HepG2 (cell line): ENCODE measurements at places on chromosomes 5 and 9.

DNA sequence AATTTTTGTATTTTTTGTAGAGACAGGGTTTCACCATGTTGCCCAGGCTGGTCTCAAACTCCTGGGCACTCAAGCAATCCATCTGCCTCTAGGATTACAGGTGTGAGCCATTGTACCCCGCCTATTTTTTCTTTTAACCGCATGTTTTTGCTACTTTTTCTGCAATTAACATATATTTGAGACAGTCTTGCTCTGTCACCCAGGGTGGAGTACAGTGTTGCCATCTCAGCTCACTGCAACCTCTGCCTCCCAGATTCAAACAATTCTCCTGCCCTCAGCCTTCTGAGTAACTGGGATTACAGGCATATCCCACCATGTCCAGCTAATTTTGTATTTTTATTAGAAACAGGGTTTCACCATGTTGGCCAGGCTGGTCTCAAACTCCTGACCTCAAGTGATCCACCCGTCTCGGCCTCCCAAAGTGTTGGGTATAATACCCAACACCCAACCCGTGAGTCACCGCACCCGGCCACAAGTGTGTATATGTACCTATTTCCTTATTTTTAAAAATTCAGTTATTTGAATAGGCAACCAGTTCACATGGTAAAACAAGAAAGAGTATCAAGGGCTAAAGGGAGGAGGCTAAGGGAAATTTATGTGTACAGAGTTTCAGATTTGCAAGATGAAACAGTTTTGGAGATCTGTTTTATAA is 13.3 kb downstream of the PHAX start:
- no peak for DNase-seq

GRCh38 chr5:57684299-57684702 is 201.7 kb upstream of the ACTBL2 start:
- no peak for DNase-seq

DNA sequence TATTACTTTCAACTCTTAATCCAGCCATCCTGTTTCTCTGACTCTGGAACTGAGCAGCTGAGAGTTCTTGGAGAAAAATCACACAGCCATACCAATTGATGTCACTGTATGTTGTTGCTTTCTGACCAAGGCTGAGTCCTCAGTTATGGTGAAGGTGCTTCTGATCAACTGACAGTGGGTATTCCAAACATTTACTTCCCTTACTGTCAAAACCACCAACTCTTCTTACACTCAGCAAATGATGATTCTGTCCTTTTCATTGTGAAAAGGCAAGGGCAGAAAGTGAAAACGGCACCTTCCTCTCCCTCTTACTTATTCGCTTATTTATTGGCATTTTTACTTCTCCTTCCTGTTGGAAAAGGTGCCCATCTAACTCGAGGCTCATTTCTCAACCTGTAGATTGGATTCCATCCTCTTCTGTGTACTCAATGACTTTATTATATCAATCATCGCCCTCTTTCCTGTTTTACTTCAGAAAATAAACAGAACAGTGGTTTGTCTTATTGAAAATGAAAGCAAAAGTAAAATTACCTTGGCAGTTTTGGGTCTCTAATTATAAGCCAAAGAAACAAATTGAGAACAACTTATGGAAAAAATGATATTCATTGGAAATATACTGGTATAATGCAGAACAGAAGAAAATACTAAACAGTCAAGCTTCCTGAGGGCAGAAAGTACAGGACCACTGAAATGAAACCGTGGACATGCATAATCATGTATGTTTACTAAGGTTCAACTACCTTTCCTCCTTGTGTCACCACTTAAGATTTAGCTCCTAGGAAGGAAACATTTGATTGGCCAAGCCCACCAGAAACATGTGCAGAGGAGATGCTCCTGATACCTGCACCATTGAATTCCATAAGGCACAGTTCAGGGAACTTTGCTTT is 104.5 kb upstream of the CHD1 start:
- no peak for DNase-seq

- no peak for DNase-seq
Observed at GRCh38 chr9:122944960-122945888, 4.4 kb downstream of the RABGAP1 start.

DNA sequence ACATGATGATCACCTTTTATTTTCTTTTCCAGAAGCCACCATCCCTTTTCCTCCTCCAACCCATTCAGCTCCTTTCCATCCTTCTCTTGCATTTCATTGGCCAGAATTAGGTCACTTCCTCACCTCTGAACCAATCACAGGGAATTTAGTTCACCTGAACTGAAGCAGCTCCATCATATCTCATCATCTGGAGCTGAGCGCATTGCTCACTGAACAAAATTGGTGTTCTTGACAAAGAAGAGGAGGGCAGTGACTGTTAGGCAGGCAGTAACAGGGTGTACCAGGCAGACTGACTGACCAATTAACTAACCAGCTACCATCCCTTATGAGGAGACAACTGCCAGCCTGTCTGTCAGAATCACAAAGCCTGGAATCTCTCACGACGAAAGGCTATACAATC is 1.8 kb upstream of the ZNF354A start:
- DNase-seq = no peak

DNA sequence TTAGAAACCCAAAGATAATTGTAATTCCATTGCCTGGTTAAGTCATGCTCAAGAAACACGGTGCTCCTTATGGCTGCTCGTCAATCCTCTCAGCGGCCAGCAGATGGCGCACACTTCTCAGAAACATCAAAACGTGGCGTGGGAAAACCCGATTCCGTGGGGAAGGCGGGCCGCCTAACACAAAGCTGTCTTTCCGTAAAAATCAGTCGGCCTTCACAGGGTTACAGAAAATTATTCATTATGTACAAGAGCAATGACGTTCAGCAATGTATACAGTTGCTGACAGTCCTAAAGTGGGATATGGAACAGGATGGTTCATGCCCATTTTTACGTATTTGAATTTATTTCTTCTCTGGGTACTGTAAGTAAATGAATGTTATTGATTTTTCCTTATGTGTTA is 83.5 kb downstream of the PDE4D start:
- DNase-seq = peak; percentile 16

DNA sequence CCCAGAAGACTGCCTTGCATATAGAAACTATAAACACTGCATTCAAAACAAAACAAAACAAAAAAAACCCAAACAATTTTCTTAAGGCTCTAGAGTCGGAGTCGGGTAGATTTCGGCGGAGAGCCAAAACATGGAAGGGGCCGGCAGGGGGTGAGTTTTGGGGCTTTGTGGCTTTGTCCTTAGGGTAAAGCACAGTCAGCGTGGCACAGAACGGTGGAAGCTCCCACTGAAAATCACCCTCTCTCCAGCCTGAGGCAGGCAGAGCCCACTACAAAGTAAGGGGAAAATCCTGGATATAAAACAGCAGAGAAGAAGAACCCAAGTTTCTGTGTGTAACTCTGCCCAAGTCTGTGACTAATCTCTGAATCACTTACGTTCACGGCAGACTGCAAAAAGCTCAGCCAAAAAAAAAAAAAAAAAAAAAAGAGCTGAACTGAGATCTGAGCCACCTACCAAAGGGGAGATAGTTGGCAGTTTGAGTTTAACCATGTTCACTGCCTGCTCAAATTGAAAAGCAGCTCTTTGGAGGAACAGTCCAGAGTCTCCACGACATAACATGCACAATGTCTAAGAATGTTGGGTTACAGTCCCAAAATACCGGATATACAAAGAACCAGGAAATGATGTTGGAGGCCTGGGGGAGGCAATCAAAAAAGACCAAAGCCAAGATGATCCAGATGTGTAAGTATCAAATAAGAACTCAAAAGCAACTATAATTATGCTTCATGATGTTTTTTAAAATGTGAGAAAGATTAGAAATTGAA is 26.6 kb upstream of the OR2K2 start:
- DNase-seq = no peak

DNA sequence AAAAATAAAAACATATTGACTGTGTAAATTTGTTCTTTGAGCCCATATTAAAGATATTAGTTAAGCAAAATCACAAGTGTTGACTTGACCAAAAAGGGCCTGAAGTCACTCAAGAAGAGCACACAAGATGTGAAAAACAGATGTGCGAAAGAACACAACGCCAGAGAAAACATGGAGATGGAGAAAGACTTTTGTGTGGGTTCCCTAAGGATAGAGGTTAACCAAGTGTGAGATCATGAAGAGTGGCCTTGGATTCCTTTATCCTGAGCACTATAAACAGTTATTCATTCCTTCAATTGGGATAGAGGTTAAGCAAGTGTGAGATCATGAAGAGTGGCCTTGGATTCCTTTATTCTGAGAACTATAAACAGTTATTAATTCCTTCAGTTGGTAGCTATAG is 361.8 kb downstream of the CDH18 start:
- DNase-seq = no peak

DNA sequence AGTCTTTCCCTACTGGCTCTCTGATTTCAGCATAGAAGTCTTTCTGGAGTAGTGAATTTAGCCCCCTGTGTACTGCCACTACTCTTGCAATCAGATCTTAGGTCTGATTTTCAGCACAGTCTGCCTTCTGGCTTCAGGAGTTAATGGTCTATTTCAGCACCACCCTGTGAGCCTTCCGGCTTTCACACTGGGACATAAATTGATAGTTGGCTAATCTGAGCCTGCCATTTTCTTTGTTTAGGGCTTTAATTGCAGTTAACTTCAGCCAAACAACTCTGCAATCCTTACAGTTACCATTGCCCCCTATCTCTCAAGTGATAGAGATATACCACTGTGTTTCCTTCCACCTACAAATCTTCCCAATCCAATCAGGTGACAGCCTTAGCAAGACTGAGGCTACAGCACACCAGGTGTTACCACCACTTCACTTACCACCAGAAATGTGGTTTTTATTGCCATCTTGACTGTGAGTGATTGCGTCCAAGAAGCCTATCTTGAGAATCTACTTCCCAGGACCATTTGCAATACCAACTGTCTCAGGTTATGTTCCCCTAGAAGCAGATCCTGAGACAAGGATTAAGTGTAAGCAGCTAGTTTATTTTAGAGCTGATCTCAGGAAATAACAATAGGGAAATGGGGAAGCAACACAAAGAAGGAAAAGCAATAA is 51.9 kb upstream of the NEK6 start:
- DNase-seq = no peak

GRCh38 chr5:16140417-16140816 is 39.2 kb downstream of the MARCHF11 start:
- no peak for DNase-seq
